ENCODE measurements at places on chromosomes 6 and 20. TPM values are rescaled to one million over a fixed set of nuclear protein-coding genes. Genes with fewer than 3 reads are reported as not detected.

The PIM1 gene
- total RNA-seq: 497 TPM

The CALHM5 gene
- total RNA-seq: not detected

DNA sequence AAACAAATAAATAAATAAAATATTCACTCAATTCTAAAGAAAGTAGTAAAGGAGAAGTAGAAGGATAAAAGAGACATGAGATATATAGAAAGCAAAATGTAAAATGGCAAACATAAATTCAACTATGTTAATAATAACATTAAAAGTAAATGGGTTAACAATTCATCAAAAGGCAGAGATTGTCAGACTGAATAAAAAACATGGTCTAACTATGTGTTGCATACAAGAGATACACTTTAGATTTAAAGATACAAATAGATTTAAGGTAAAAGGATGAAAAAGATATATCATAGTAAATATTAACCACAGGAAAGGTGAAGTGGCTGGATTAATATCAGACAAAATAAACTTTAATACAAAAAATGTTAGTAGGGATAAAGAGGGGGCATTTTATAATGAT, 35.8 kb upstream of the PDE10A start:
- H3K27me3 ChIP-seq: no peaks in the 10 kb centered on the region
- H3K27ac ChIP-seq: no peak overlapping the region
- H3K4me1 ChIP-seq: no peaks in the 10 kb centered on the region
- H3K4me3 ChIP-seq: no peak overlapping the region

GRCh38 chr6:125094563-125094962, 59.0 kb upstream of the TPD52L1 start:
- DNase-seq: no peak
- no peak overlapping the region for H3K4me3 ChIP-seq
- H3K36me3 ChIP-seq: no peaks in the 10 kb centered on the region

GRCh38 chr6:99819853-99820252, 174.2 kb downstream of the MCHR2 start:
- no peak for DNase-seq
- no peaks in the 10 kb centered on the region for H3K36me3 ChIP-seq
- H3K27me3 ChIP-seq: peaks cover 12% of the 10 kb centered on the region
- no peak overlapping the region for H3K4me3 ChIP-seq
- no peaks in the 10 kb centered on the region for H3K4me1 ChIP-seq
- H3K27ac ChIP-seq: no peak overlapping the region

- H3K36me3 ChIP-seq: peaks cover 3% of the 10 kb centered on the region
- peaks cover 9% of the 10 kb centered on the region for H3K4me1 ChIP-seq
- H3K4me3 ChIP-seq: no peak overlapping the region
- peaks cover 2% of the 10 kb centered on the region for H3K27me3 ChIP-seq
- H3K27ac ChIP-seq: no peak overlapping the region
- DNase-seq: no peak
These were observed 76.0 kb downstream of the RSPH3 start for GRCh38 chr6:158923805-158924498.

DNA sequence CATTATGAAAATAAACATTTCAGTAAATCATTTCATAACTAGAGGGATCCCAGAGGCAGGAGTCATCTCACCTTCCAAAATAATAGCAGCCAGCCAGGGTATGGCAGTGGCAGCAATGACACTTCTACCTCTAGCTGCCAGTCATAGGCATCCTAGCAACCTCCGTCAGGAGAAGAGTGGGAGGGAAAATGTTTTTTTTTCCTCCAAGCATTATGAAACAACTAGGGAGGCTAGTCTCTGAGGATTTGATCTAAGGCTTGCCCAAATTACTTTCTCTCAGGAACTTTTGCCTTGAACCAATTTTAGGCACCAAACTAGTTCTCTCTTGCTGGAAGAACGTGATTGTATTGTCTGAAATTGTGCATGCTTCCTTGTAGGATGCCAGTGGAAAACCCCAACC, 208.7 kb upstream of the PREP start:
- peaks cover 16% of the 10 kb centered on the region for H3K36me3 ChIP-seq
- DNase-seq: no peak
- H3K27ac ChIP-seq: no peak overlapping the region
- no peaks in the 10 kb centered on the region for H3K27me3 ChIP-seq

DNA sequence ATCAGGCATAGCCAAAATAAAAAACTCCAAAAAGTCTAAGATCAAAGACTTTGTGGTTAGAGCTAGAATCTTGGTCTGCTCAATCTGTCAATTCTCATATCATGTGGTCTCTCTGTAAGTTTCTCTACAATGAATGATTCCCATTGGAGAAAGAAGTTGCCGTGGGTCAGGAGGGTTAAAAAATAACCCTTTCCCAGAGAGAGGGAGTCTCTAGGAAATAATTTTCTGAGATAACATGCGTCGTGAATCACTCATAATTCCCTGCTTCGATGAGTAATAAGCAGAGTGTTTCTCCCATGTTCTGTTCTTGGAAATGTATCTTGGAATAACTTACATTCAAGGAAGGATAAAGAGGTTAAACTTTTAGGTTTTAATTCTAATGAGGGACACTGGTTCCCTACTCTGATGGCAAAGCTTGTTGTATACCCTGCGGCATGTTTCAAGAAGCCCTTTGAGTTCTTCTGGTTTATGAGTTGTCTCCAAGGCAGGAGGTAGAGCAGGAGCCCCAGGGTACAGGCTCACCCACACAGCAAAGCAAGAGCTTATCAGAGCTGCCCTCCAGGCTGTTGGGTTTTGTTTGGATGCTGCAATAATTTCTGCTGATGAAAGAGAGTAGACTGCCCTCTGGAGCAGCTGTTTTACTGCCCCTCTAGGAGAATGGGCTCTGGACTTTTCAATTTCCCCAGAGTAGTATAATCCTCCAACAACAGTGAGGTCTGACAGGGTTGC, 599.1 kb downstream of the QKI start:
- no peak overlapping the region for H3K27ac ChIP-seq
- DNase-seq: no peak
- no peaks in the 10 kb centered on the region for H3K4me1 ChIP-seq

DNA sequence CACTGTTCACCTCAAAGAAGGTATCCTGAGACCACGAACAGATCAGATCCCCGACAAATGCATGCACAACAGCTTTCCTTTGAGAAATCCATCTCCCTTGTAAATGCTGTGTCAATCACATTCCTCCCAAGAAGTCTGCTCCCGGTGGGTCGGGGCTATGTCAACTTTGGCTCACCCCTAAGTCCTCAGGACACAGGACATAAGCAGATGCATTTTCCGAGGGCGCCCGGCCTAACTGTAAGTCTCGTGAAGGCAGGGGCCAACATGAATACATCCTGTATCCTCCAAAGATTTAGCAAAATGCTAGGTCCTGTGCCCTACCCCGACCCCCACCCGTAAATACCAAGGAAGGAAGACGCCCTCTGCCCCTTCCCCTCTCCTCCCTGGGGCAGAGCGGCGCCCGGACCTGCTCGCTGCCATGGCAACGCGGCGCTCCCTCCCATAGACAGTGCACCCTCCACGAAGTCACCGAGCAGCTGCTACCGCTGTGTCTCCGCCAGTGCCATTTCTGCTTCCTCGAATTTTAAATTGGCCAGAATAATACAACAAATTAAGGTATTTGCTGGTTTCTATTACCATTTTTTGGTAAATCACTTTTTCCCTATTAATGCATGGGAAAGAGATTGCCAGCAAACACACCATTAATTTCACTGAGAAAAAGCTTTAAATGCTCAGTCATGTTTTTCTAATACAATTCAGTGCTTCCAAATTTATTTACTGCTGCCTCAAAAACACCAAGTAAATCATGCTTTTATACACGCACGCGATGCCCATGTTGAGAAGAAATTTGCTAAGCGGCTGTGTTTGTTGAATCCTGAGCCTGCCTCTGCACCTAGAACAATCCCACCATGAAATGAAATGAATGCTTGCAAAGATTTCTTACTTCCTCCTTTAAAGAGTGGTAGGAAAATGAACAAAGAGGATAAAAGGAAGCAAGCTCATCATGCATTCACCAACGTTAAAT, 100.6 kb downstream of the PCSK2 start:
- H3K27me3 ChIP-seq: peaks cover 13% of the 10 kb centered on the region
- no peaks in the 10 kb centered on the region for H3K4me1 ChIP-seq
- no peak for DNase-seq
- no peaks in the 10 kb centered on the region for H3K36me3 ChIP-seq
- H3K27ac ChIP-seq: no peak overlapping the region
